ENCODE measurements at places on chromosomes 3 and 15.
A peak's percentile ranks its signal among the peaks of the same experiment; 100 is the strongest.

DNA sequence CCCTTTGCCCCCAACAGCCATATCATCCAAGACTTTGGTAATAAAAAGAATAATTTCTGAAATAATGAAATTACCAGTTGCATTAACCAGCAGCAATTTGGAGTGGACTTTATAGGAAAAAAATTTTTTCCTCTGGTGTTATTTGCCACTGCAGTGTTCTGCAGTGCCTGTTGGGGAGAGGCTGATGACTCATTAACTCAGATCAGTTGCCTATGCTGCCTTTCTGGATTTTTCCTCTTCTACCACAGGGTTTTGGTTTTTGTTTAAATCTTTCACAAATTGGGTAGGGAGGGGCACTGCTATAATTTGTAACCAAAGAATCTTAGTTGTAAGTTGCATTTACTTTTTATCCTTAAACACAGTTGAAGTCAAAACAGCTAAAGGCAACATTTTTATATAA, 22.7 kb downstream of the ATP6V1A start:
- DNase-seq: no peak

DNA sequence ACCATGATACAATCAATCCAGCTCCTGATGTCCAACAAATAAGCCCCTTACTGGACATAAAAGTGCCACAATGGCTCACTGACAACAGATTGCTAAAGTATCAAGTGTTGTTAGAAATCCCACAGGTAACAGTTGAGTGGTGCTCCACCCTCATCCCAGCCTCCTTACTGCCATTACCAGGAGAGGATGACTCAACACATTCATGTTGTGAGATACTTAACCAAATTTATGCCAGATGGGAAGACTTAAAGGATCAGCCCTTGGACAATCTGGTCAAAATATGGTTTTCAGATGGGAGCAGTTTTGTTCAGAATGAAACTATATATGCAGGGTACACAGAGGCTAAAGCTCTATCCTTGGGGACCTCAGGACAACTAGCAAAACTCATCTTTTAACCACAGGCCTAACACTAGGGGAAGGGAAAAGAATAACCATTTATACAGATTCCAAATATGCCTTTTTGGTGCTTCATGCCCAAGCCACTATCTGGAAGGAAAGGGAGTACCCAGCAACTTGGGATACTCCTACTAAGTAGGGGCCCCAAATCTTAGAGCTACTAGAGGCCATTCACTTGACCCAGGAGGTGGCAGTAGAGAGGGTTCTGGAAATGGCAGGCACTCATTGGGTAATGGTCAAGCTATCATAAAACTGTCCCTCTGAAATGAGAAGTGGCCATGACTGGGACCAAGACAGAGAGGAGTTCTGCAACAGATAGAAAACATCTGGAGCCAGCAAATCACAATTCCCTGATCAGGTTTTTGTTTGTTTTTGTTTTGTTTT, 6.9 kb upstream of the ZNF662 start:
- no peak for DNase-seq

DNA sequence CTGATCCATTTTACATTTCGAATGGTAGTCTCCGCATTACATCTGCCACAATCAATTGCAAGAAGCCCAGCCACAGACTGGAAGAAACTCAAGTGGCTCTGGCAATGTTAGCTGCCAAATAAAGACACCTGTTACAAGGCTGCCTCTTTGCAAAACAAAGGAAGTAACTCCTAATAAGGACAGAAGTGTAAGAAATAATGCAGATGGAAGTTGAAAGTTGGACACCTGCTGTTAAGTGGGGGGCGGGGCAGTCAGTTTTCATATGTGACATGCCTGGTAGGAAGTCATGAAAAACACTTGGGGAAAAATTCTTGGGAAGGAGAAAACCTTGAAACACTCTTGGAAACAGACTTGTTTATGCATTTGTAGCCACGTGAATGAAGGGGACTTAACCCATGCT, 54.1 kb upstream of the ATP2C1 start:
- DNase-seq: peak; percentile 58

GRCh38 chr15:65936282-65936681, 67.0 kb downstream of the RAB11A start:
- DNase-seq: no peak

GRCh38 chr15:41581110-41581509, 22.1 kb downstream of the TYRO3 start:
- no peak for DNase-seq
